G401 (cell line): ENCODE measurements at places on chromosomes 16 and 17. TPM values are rescaled to one million over a fixed set of nuclear protein-coding genes. Genes with fewer than 3 reads are reported as not detected.

CCDC200 gene
- total RNA-seq = not detected in 2 replicates

SLC35G6 gene
- not detected in 2 replicates for total RNA-seq

GRCh38 chr17:34773036-34773435, 188.2 kb downstream of the CCT6B start:
- no peak for DNase-seq

- no peak for DNase-seq
Measured at GRCh38 chr16:88013766-88014251, 62.6 kb downstream of the BANP start.

- DNase-seq = peak; percentile 37
Measured at GRCh38 chr16:3101018-3101840, 2.1 kb upstream of the ZSCAN10 start.

DNA sequence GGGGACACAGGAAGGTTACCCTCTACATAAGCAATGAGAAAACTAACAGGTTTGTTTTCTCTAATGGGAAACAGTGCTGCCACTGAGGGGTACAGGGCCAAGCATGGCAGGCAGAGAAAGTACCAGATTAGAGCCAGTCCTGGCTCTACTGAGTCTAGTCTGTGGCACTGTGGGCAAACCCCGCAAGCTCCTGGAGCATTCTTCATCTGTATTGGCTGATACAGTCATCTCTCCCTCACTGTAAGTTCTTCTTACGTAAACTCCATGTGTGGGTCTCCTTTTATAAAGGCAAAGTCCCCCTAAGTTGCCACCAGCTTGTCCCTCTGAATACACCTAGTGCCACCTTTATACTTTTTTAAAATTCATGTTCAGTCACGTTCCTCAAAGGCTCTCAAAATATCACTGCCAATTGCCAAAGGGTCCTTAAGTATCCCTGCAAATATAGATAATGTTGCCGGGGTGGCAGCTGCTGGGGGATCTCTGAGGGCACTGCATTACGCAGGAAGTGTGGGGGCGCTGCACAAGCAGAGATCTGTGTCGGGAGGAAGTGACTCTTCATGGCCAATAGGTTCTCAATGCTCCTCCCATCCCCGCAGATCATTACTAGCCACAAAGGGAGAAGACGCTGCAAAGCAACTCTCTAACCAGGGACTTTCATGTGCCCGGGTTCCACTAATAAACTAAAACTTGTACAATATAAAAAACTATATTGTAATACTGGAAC, 18.8 kb downstream of the XPO6 start:
- DNase-seq = no peak

DNA sequence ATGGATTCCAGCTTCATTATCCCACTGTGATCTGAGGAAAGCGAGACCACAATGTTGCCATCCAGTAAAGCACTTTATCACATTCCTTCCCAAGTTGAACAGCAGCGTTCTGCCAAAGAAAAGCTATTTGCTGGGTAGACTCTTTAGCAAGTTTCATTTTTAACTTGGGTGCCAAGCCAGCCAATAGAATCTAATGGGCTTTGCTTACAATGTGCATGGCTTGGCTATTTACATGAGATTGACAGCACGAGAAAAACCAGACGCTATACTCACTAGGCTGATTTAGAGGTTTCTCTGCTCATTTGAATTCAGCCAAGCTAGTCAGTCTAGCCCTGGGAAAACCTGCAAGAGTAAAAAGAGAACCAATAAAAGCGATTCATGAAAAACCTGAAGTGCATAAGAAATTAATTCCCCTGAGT, 108.9 kb downstream of the CDH13 start:
- no peak for DNase-seq

- DNase-seq = no peak
Measured at GRCh38 chr17:41301204-41301790, 1.4 kb downstream of the KRTAP29-1 start.

GRCh38 chr16:46745617-46746016, 2.5 kb downstream of the MYLK3 start:
- no peak for DNase-seq

DNA sequence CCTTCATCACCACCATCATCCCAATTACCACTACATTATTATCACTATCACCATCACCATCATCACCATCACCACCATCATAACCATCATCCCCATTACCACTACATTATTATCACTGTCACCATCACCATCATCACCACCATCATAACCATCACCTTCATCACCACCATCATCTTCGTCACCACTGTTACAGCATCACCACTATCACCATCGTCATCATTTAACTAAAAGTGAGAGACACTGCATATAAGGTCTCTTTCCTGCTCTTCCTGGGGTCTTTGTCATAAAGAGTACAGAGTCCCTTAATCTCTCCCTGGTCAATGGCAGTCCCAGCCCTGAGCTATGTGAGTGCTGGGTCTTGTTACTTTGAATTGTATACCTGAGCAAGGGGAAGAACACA, 133.5 kb downstream of the CMIP start:
- no peak for DNase-seq

DNA sequence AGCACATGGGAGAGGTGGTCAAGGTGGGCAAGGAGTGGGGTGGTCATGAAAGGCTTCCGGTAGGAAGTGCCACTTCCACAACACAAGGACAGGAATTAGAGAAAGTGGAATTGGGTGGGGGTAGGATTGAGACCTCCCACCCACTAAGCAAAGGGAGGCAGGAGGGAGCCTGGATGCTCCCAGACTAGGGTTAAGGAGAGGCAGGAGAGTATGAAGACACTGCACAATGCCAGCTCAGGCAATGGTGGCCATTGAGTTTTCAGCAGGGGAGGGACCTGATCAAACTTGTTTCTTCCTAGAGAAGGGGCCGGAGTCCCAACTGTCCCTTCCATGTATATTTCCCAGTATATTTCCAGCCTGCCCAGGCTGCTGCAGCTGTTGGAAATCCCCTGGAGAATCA, 3.1 kb upstream of the RAB11FIP4 start:
- DNase-seq = no peak
